ENCODE measurements at places on chromosomes 7 and 10.

GRCh38 chr10:59176241-59177030, at the start of gene PHYHIPL:
PHYHIPL (plus strand) TSS chr10:59176643; CDS start chr10:59176854, 211 bp downstream.
- H3K4me1 ChIP-seq: peaks cover 10% of the 10 kb centered on the region
- DNase-seq: peak; percentile 41
- H3K27me3 ChIP-seq: peaks cover 40% of the 10 kb centered on the region
- H3K36me3 ChIP-seq: no peaks in the 10 kb centered on the region
- H3K4me3 ChIP-seq: peak within 1 kb of the TSS; percentile 80

GRCh38 chr10:48243487-48243886, 31.0 kb downstream of the FRMPD2 start:
- no peak for DNase-seq
- H3K27ac ChIP-seq: no peak overlapping the region
- H3K4me3 ChIP-seq: no peak overlapping the region
- no peaks in the 10 kb centered on the region for H3K4me1 ChIP-seq

DNA sequence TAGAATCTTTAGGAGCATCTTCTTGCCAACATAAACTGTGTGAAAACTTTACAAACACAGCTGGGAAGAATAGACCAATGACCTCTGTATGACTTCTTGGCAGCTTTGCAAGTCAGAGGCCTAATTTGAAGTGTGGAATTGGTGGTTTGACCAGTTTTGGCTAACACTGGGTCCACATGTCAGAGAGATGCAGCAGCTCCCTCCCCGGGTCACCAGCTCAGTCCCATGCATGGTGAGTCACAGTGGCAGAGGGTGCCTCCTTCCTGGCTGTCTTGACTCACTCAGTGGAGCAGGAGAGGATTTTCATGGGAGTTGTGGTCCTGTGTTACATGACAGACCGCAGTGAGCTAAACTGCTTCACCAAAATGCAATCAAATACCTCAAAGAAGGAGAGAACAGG, 8.2 kb upstream of the STARD3NL start:
- DNase-seq: no peak
- H3K27me3 ChIP-seq: peaks cover 10% of the 10 kb centered on the region
- H3K4me3 ChIP-seq: no peak overlapping the region
- H3K36me3 ChIP-seq: no peaks in the 10 kb centered on the region
- no peak overlapping the region for H3K27ac ChIP-seq
- peaks cover 19% of the 10 kb centered on the region for H3K4me1 ChIP-seq

- H3K36me3 ChIP-seq: no peaks in the 10 kb centered on the region
- H3K4me1 ChIP-seq: peaks cover 4% of the 10 kb centered on the region
- H3K27me3 ChIP-seq: peaks cover 2% of the 10 kb centered on the region
- no peak overlapping the region for H3K4me3 ChIP-seq
Measured at GRCh38 chr7:147304376-147304775, 1187.8 kb downstream of the CNTNAP2 start.

GRCh38 chr7:1236831-1237701, 4.4 kb downstream of the UNCX start:
- peaks cover 2% of the 10 kb centered on the region for H3K4me1 ChIP-seq
- H3K36me3 ChIP-seq: no peaks in the 10 kb centered on the region
- peaks cover 75% of the 10 kb centered on the region for H3K27me3 ChIP-seq

- no peak overlapping the region for H3K27ac ChIP-seq
- peaks cover 11% of the 10 kb centered on the region for H3K36me3 ChIP-seq
- no peaks in the 10 kb centered on the region for H3K27me3 ChIP-seq
- DNase-seq: no peak
- no peaks in the 10 kb centered on the region for H3K4me1 ChIP-seq
Measured at GRCh38 chr7:56287429-56288138, 171.4 kb upstream of the NUPR2 start.

DNA sequence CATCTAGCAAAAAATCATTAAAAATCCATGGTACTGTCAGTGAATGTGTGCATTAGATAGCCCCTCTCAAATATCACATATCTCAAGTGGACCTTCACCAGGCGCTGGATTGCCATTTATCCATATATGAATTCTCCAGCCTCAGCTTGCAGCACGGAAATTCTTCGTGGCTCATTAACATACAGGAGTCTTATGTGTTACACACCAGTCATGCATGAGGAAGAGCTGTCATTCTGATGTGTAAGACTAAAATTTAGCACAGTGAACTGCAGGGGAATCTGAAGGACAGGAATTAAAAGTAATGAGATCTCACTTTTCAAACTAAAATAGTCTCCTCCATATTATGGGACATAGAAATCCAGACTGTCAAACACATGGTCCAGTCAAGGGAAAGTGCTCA, 542.4 kb upstream of the DPP6 start:
- H3K36me3 ChIP-seq: peaks cover 8% of the 10 kb centered on the region
- no peaks in the 10 kb centered on the region for H3K27me3 ChIP-seq
- no peak overlapping the region for H3K4me3 ChIP-seq
- no peaks in the 10 kb centered on the region for H3K4me1 ChIP-seq
